Stromal cell of bone marrow (primary cell): ENCODE measurements at places on chromosomes 7 and 10.

GRCh38 chr7:107891636-107892366 is 818 bp downstream of the DLD start:
- no peak for DNase-seq

GRCh38 chr10:4073912-4074311 is 288.9 kb upstream of the KLF6 start:
- DNase-seq: peak; percentile 95

DNA sequence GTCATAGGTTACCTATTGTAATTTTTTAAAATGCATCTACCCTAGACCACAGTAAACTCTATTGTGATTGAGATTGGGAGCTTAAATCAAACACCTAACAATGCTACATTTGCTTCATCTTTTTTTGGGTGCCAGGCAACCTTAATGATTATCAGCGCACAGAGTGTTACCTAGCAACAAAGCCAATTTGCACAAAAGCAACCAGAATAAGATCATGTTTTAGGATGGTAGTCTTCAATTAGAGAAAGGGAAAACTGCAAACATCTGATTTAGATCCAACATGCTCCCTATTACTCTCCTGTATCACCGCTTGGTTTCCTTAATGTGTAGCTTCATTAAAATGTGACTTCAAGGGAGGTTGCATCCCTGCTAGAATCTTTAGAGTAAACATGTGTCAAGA is 226.9 kb downstream of the ABCA13 start:
- DNase-seq: no peak

DNA sequence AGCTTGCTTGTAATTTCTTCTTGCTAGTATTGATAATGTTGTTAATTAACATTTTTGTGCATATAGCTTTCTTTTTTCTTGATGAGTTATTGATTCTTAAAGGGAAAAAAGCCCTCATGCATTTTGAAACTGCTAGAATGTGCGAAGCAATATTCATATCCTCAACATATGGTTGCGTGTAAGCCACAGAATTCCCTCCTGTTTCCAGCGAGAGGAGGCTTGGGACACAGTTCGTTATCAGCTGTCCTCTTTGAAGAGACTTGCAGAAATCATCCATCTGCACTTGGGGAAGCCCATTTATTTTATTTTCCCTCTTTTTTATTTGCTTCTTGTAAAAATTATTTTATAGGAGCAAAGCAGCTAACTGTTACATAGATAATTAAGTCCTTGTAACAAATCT is 398.0 kb downstream of the ADRA2A start:
- no peak for DNase-seq

DNA sequence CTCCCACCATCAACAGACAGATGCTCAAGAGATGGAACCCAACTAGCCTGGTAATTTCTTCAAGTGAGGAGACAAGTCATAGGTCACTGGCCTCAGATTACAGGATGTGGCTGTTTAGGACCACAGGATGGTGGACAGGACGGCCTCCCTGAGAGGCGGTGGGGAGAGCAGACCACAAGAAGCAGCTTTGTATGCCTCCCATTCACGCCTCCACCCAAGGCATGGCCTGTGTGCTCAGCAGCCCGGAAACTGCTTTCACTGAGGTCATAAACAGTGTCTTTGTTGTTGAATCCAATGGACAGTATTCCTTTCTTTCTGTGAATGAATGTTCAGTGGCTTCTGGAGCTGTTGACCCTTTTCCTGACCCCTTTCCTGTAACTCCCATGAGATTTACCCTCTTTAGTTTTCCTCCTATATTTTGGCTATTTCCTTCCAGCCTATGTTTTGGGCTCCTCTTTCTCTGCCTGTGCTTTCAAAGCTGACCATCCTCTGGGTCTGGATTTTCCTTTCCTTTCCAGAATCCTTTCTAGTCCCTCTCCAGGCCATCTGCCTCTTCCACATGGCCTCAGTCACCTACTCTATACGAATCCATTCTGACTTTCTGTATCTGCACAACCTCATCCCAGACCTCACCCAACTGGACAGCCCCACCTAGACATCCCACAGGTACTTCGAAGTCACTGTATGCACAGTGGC is 32.4 kb upstream of the INPP5F start:
- DNase-seq: no peak

DNA sequence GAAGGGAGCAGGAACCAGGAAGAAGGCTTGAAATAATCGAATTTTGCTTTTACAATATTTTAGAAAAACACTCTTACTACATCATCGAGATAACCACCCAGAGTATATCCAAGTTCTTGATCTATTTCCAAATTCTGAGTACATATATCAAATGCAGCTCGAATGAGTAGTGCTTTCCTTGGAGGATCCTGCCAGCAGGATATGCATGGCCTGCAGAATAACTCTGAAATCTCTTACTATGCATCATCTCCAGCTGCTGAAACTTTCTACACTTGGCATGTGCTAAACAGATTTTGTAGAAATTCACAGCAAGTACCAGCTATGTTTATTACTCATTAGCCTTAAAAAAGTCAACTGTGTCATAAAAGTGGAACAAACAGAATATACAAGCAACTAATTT is 44.0 kb upstream of the ANK3 start:
- DNase-seq: peak; percentile 75

GRCh38 chr10:50618624-50619023 is 5.1 kb downstream of the SGMS1 start:
- no peak for DNase-seq

GRCh38 chr10:14349081-14349480 is 18.4 kb upstream of the FRMD4A start:
- DNase-seq: no peak

DNA sequence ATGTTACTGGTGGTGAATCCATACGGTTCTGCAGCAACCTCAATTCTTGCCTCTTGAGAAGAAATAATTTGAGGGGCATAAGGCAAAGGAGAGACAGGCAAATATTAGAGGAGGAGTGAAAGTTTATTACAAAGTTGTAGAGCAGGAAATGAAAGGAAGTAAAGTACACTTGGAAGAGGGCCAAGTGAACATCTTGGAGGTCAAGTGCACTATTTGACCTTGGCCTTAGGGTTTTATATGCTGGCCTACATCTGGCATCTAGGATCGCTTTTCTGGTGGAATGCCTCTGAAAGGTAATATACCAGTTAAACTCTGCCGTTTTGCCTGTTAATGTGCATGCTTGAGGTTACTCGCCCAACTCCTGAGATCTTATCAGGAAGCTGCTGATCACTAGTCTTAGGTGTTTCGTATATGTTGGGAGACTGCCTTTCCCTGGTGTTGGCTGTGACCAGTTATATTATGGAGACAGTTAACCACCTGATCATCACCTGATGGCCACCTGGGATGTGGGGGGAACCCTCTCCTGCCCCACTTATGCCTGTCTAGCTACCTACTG is 66.1 kb upstream of the CYP2C18 start:
- no peak for DNase-seq

- DNase-seq: no peak
Measured at GRCh38 chr10:33571616-33572015, 237.1 kb upstream of the NRP1 start.

DNA sequence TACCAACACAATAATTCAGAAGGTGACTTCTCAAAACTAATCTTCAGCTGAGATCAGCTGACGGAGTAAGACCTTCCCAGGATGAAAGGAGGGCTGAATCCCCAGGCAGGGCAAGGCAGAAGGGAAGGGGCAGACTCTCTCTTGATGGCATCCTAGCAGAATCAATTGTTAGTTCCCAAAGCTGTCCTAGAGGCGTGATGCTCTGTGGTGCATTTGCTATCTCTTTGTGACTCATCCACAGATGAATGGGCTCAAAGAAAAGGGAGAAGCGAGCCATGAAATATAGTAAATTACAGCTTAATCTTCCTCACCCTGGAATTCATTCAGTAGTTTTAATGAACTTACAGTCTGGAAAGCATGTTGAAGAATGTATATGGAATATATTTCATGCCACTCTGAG is 37.2 kb downstream of the PDE1C start:
- no peak for DNase-seq

- DNase-seq: no peak
Measured at GRCh38 chr7:46885167-46885566, 696.7 kb downstream of the TNS3 start.

GRCh38 chr7:142100634-142101033 is 10.9 kb upstream of the MGAM2 start:
- DNase-seq: no peak

DNA sequence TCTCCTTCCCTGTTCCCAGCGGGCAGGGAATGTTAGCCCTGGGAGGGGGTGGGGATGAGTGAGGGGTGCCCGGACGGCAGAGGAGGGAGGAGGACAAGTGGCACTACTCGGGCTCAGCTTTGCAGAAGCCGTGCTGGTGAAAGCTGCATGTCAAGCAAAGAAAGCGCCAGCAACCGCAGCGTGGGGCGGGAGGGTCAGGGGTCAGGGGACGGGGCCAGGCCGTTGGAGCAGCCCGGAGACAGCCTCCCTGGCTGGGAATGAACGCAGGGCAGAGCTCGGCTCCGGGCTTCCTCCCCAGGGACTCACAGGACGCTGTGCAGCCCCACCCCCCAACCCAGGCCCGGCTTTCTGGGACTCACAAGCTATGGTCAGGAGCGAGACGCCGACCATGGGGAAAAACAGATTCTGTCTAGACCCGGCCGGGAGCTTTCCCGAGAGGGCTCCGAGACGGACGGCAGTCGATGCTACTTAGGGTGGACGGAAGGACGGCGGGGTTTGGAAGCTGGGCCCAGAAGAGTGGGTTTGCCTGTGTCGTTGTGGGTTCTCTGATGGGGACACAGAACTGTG is 113.4 kb downstream of the VIPR2 start:
- no peak for DNase-seq

DNA sequence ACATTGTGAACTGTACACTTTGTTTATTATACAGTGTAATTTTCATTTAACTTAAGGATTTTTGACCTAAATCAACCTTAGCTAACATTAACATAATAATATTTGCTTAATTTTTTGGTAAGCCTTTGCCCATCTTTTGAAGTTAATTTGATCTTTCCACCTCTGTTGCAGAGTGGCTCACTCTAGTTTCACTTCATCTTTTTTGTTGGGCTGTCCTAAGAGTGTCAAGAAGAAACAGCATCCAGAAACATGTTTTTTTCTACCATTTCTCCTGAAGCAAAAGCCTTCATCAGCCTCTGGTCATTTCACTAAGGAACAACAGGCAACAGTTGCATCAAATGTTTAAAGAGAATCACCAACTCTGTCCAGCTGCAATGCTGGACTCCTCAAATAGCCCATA is 824.7 kb downstream of the REEP3 start:
- DNase-seq: no peak

DNA sequence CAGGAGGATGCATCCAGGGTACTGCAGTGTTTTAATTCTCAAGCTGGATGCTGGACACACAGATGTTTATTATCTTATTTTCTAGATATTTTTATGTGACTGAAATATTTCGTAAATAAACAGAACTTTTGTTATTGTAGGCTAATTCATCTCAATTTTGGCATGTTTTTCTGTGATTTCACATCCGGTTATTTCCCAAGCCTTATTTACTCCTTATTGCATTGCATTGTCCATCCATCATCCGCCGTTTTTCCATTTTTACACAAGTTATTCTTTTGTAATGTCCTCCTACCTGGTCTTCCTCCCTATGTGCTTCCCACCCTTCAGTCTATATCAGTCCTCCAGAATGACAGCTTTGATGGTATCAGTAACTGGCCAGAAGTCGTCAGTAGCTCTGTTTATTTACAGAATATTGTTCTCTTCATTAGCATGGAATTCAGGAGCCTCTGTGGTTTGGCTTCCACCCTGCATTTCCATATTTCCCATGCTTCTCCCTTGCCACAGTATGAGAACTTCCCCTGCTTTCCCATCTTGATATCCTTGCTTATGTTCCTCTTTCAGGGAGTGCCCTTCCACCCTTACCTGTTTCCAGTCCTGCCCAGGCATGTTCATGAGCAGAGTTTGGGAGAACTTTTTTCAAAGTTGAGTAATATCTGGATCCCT is 16.1 kb downstream of the GNAI1 start:
- no peak for DNase-seq

- DNase-seq: no peak
Measured at GRCh38 chr7:27199849-27200760, at the start of gene HOXA13. Gene HOXA13, minus strand, starts transcription at chr7:27200091. Its CDS starts 14 bp downstream, at chr7:27200077.
